ENCODE measurements at places on chromosomes 2 and 18.

- no peak for DNase-seq
Measured at GRCh38 chr2:195651046-195651445, 6.0 kb upstream of the SLC39A10 start.

DNA sequence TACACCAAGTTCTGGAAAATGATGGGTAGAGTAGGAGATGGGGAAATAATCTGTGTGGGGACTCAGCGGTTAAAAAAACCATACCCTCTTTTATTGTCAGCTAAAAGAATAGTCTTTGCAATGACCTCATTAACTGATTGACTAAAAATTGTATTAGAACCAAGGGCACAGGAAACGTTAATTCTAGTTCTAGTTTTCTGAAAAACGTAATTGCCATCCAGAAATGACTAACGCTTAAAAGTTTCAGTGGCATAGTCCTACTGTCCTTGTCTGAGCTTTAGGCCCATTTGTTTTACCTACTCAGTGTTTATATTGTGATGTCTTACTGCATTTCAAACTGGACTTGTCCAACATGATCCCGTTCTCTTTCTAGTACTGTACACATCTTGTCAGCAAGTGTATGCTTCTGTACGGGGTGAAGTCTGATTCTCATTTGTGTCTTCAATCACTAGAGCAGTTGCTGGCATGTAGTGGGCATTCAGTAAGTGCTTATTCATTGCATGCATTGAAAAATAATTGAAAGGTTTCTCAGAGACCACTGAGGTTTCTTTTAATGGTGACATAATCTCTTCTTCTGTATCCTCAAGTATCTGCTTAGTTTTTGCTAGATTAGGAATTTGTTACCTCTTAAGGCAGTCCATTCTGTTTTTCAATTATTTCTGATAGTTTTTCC lies 81.5 kb downstream of the ZNF407 start:
- no peak for DNase-seq

GRCh38 chr2:218880859-218881594 lies 375 bp downstream of the WNT10A start:
- no peak for DNase-seq

- DNase-seq, result no peak
Measured at GRCh38 chr2:134453973-134454372, 200.1 kb downstream of the MGAT5 start.

GRCh38 chr2:217103752-217104545 lies 244.1 kb upstream of the TNP1 start:
- no peak for DNase-seq
